Breast epithelium (tissue), 4 donors: ENCODE measurements at places on chromosomes 4 and X.
A peak's percentile ranks its signal among the peaks of the same experiment; 100 is the strongest.

- no peak for DNase-seq
Measured at GRCh38 chr4:139791681-139792080, 126.1 kb downstream of the MGST2 start.

DNA sequence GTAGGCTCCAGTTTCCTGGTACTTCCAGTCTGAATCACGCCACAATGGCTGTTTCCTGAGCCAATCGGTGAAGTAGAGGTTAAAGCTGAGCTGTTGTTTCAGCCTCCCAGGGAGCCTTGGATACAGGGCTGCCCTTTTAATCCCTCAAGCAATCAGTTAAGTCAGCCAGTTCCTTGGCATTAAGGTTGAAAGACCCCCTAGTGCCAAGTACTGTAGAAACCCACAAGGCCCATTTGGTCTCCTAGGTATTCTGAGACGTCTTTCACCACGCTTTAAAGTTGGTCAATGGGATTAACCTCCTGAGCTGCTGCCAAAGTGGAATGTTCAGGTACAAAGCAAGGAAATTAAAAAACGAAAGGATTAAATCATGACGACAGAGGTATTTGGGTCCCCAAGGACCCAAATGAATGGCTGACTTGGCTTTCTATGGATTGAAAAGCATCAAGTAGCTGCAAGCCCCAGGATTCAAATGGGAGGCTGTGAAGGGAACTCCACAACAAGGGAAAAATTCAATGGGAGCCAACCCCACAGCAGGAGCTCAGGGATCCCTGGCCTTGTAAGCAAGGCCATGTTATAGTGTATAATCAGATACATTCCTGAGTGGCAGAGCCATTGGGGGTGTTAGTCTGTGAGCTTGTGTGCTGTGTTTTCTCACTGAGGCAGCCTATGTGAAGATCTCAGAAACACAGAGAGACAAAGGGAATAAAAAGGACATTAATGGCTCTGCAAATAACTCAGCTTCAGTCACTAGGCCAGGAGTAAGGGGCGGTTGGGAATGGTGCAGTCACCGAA lies 86.0 kb downstream of the ATG4A start:
- no peak for DNase-seq

- DNase-seq = no peak
Measured at GRCh38 chrX:122666601-122667000, 517.5 kb upstream of the GRIA3 start.

DNA sequence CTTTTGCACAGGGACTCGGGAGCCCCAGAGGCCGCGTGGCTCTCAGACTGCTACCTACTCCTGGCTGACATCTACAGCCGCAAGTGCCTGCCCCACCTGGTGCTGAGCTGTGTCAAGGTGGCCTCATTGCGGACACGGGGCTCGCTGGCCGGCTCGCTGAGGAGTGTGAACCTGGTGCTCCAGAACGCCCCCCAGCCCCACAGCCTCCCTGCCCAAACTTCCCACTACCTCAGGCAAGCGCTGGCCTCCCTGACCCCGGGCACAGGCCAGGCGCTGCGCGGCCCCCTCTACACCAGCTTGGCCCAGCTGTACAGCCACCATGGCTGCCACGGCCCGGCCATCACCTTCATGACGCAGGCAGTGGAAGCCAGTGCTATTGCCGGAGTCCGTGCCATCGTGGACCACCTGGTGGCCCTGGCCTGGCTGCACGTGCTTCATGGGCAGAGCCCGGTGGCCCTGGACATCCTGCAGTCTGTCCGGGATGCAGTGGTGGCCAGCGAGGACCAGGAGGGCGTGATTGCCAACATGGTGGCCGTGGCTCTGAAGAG lies 28.8 kb downstream of the SH3TC1 start:
- DNase-seq = no peak

DNA sequence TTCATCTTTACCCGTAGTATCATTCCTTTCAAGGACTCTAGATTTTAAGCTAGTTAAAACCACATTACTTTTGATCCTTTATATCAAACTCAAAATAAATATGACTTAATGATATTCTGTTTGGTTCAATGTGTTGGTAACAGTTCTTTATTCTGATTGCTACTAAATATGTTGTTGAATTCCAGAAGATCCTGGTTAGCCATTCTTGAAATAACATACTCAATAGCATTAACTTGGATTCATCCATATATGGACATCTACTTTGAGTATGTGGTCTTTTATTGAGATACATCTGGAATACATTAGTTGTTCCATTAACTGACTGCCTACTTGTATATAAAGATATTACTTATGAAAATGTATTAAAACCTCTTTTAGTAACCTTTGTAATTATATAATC lies 27.5 kb upstream of the PCDH18 start:
- DNase-seq = no peak

- no peak for DNase-seq
Measured at GRCh38 chr4:184404047-184404446, 70.3 kb downstream of the IRF2 start.

DNA sequence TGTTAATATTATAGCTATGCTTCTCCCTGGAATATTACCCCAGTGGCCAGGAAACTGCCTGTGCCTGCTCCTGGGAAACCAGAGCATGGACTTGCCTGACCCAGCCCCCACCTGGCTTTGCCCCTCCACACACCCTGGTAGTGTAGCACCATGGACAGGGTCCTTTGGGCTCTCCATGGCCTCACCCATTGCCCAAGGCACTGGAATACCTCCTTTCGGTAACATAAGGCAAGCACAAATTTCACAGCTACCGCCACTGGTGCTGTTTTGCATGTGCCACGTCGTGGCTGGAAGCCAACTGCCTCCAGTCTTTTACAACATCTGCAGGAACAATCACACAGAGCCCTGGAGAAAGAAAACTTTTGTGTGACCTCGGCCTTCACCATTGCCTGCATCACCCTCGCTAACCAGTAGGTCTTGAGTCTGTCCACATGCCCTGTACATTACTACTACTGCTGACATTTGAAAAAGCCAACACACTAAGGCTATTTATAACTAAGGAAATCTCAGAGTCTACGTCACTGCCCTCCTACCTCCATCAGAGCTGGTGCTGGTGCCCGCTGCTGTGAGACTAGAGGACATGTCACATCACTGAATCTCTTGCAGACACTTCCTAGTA lies 47.7 kb downstream of the HPGD start:
- no peak for DNase-seq

DNA sequence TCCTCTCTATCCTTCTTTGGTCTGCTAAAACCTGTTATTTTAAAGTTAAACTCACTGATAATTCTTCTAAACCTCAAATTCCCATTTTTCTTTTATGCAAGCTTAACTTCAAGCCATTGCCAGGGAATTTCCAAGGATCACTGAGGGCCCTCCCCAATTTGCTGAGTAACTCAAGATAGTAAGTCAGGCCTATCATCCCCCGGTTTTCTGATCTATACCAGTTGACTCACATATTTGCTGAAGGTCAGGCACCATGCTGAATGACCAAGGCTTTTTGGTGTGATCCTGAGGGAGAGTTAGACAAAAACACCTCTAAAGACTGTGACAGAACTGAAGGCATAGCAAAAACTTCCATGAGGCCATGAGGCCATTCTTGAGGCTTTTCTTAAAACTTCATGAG lies 1301.9 kb downstream of the PCDH7 start:
- DNase-seq = no peak

DNA sequence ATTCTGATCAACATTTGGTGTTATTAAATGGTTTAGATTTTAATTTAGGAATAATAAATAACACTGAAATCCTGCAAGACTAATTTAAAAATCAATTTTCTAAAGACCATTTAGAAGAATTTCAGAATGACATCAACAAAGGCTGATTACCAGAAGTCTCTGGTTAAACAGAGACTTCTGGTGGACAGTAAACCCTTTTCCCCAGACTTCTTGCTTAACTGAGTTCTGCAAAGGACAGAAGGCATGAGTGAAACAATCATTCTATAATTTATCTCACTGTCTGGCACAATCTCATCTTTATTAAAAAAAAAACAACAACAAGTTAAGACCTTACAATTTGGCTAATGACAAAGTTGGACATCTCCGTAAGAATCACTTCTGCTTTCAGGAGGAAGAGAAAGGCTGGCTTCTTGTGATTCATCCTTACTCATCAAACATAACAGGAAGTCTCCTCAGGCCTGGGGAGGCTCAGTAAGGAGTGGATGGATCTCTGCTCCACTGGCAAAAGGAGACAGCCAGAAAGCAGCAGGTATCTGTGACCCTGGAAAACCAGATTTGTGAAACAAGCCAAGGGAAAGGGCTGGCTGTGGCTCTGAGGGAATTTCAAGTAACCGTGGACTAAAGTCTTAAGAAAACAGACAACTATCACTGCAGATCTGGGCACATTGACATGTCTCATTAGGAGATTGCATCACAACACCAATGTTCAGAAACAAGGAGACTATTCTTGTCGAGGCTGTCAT lies 908 bp upstream of the TLR6 start:
- peak; percentile 73 for DNase-seq

DNA sequence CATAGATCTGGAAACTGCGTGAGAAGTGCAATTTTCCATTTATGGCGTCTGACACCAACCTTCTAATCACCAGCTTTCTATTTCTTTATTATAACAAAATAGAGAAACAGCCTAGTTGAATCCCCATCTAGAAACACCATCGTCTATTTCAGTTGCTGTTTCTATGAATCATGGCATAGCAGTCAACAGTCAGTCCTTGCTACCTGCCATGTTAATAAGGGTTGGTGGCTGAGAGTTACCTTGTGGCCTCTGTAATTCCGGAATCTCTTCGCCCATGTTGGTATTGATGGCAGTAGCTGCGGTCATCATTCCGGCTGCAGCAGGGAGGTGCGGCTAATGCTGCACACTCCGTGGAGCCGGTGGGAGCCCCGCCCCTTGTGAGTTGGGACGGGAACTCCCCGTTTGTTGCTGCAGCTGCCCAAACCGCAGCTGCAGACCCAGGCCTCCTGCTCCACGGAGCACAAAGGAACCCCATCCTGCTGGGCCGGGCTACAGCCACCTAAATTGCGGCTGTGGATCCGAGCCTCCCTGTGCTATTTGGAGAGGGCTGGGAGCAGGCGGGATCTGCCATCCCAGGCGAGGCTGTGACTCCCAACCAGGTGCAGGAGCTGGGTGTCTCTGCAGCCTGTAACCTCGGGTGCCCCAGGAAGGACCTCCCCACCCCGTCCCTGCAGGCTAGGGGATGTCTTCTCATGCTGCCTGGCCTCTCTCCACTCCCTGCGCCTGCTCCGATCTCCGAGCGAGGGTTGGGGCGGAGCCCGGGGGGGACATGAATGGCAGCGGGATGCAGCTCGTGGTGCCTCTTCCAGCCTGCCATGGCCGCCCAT lies 115.4 kb upstream of the STK26 start:
- no peak for DNase-seq

GRCh38 chr4:111905511-111905910 lies 239.7 kb upstream of the FAM241A start:
- no peak for DNase-seq

GRCh38 chrX:55709735-55710134 lies 7.8 kb upstream of the RRAGB start:
- DNase-seq = no peak

- no peak for DNase-seq
Measured at GRCh38 chr4:55770662-55771061, 48.9 kb upstream of the EXOC1L start.

GRCh38 chr4:185144601-185145240 lies 1.7 kb downstream of the SLC25A4 start:
- no peak for DNase-seq

DNA sequence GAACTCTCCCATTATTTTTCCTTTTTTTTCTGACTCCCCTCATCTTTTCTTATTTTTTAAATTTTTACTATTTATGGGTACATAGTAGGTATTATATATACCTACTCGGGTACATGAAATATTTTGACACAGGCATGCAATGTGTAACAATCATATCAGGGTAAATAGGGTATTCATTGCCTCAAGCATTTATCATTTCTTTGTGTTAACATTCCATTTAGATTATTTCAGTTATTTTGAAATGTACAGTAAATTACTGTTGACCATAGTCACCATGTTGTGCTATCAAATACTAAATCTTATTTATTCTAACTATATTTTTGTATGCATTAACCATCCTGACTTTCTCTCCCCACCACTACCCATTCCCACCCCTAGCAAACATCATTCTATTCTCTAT lies 33.8 kb upstream of the SLIT2 start:
- no peak for DNase-seq

GRCh38 chrX:9864011-9864410 lies 77.8 kb downstream of the SHROOM2 start:
- DNase-seq = no peak

GRCh38 chr4:8026453-8026852 lies 86.8 kb upstream of the AFAP1 start:
- no peak for DNase-seq

DNA sequence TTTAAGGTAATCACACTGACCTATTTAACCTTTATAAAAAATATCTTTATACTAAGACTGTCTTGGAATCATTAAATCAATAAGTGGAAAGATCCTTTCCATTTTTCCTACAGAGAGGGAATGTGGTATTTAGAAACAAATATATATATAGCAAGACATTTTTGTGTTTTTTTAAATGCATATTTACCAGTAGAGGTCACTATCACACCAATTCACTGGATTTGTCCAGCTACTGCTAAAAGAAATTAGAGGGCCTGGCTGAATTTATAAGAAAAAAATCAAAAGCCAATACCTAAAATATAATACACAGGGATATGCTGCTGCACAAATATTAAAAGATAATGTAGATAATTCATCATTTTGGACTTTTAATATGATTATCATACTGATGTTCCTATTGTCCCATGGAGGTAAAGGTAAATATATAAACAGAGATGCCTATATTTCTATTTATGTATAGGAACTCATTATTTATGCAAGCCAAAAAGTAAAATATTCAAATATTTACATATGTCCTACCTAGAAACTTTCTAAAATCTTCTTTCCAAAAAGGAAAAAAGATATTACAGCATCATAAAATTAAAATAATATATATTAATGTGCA lies 69.5 kb downstream of the PDE5A start:
- DNase-seq = no peak

DNA sequence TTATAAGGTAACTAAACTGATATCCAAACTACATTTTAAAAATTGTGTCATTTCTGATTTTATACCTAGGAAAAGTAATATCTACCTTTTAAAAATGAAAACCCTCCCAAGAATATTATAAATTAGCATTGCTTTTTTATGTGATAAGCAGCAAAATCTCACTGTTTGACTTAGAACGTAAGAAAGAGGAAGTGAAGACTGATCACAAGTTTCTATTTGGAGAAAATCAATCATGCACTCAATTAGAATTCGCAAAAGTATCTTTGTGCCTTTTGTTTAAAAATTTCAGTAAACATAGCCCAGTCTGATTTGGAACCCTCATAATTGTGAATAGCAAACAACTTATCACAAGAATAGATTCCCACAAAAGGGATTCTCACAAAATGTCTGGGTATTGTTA lies 142.7 kb downstream of the TENM3 start:
- no peak for DNase-seq

DNA sequence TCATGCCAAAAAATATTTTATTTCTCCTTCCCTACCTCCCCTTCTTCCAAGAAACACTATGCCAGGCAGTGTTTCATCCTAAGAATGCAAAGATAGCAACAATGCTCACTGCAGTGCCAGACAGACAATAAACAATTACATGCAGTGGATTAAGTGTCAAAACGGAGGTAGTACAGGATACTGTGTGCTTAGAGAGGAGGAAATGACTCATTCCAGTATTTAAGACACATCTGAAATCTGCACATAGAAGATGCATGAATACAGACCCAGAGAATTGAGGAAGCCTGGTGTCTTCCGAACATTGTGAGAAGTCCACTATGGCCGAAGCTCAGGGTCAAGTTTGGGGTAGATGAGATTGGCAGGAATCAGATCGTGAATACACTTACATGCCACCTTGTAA lies 326.4 kb downstream of the PPP3CA start:
- DNase-seq = no peak
